Left ventricle myocardium superior (tissue), 1 donor: ENCODE measurements at places on chromosomes 3 and 15. TPM values are rescaled to one million over a fixed set of nuclear protein-coding genes. Genes with fewer than 3 reads are reported as not detected.

DNA sequence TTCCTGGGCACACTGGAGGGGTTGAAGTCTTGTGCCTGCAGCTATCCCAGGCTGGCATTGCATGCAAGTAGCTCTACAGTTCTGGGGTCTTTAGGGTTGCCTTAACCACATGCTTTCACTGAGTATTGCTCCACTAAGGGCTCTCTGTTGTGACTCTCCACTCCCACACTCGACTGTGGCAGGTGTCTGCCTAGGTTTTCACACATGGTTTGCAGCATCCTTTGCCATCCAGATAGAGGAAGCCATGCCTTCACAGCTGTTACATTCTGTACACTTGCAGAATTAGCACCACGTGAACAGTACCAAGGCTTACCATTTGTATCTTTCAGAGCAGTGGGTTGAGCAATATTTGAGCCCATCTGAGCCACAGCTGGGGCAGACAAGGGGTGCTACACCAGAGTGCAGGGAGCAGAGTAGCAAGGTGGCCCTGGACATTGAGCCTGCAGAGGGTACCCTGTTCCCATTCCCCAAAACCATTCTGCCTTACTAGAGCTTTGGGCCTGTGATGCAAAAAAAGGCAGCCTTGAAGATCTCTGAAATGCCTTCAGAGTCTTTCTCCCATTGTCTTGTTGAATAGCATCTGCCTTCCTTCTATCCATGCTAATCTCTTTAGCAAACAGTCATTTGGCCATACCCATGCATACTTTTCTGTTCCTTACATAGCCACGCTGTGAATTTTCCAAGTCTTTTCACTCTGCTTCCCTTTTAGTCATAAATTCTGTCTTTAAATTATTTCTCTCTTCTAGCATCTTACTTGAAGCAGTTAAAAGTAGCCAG, 95.2 kb upstream of the PLCL2 start:
- no peak for DNase-seq

DNA sequence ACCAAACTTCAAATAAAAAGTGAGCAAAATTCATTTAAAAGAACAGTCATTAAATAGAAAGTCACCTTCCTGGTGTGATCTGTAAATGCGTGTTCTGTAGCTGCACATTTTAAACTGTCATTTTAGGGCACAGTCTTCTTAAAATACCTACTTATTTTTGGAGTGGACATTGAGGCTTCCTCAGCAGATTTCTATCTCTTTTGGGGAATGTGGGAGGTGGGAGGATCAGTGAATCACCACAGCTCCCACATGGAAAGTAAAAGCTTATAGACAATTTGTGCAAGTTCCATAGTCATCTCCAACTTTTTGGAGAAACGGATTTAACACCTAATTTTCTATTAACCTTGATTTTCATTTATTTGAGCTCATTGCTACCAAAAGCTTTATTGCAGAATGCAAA, 21.0 kb upstream of the MOBP start:
- no peak for DNase-seq

- DNase-seq = no peak
Observed at GRCh38 chr3:41679374-41679773, 282.5 kb downstream of the ULK4 start.

DNA sequence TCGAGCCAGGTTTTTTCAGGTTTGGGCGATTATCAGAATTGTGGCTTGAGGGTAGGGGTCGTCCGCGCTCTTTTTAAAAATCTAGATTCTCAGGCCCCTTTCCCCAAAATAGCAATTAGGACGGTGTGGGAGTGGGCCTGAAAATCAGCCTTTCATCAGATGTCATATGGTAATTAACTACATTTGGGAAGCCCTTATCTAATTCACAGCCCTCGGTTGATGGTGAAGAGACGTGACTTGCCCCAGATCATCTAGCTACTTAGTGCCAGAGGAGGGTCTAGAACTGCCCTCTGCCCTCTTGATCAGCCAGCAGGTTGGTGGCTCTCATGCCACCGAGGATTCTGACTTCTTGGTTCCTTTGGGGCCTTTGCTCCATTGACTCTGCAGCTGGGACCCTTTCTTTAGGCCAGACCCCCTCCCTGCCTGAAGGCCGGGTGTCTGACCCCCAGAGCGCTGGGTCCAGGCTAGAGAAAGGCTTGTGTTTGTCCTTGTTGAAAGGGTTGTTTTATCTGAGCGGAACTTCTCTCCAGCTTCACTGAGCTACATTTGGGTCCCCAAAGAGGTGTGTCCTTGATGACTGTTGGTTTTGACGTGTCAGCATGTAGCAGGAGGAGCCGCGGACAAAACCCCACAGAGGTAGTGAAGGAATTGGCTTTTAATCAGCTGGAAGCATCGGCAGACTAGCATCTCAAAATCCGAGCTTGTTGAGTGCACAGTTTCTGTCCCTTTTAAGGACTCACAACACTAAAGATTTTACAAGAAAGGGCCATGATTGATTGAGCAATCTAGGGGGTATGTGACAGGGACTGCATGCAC, 857 bp downstream of the AEN start:
- DNase-seq = no peak

- DNase-seq = peak; percentile 81
Observed at GRCh38 chr3:12932347-12932746, 91.0 kb upstream of the RPL32 start.

GRCh38 chr3:172885704-172886103, 135.2 kb downstream of the ECT2 start:
- DNase-seq = no peak

DNA sequence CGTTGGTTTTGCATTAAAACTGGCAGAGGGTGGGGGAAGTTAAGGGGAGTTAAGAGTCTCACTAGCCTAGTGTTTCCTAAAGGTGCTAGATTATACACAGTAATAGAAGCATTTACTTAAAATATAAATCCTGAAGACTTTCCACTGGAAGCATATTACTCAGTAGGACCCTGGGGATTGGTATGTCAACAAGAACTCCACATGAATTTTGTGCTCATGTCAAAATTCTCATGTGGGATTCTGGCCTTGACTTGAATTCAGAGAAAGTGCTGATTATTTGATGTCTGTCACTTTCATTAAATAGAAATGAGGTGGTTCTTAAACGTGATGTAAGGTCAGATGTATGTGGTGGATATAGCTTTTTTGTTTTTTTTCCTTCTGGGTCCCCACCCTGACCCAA, 997.2 kb downstream of the TUSC7 start:
- no peak for DNase-seq

DNA sequence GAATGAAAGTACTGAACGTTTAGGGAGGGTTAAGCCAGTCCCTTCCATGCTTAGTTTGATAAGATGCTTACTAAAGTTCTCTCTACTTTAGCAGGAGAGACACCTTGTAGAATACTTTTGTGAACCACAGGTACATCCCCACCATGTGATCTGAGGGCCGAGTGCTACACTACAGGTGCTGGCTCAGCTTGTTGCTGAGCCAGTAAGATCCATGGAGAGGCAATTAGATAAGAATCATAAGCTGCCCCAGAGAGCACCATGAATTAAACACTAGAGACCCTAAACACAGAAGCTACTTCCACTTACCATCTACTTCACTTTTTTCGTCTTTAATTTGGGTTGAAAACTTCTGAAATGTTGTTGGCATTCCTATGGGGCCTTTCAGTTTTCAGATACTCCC, 70.5 kb upstream of the GOLGA8B start:
- no peak for DNase-seq

DNA sequence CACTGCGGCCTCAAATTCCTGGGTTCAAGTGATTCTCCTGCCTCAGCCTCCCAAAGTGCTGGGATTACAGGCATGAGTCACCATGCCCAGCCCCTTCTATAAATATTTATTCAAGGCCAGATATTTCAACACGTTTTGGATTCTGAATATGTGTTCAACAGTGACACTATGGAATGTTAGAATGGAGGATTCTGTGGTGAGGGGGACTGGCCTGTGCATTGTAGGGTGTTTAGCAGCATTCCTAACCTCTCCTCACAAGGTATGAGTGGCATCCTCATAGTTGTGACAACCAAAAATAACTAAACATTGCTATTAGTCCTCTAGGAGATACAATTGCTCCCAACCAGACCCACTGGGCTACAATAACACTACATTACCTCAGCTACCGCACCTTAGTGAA, 104.0 kb upstream of the ATP10A start:
- no peak for DNase-seq

DNA sequence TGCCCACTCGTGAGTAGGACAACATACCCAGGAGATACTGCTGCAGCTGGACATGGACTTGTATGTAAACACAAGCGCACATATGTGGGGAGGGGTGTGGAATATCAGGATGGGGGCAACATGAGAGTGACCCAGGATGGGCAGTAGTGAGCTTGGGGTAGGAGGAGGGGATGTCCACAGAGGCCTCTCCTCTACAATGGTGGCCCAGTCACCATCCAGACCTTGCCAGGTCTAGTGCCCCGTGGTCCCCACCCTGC, 266 bp upstream of the ZBTB47 start:
- DNase-seq = no peak

DNA sequence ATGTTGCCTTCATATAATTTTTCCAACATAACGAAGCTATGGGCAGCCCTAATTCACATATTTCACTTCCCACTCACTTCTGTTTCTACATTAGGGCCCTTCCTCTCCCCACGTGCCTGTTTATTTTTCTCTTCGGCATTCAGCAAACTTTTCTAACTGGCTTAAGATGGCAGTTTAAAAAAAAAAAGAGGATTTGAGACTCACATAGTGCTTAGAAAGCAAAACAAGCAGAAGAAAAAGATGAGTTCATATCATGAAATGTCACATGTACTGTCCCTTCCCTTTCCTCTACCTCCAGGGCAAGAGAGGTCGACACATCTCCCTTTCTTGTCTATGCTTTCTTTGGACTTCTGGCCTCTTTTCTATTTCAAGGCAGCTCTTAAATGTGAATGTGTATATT, 30.6 kb downstream of the SLC49A4 start:
- DNase-seq = no peak

DNA sequence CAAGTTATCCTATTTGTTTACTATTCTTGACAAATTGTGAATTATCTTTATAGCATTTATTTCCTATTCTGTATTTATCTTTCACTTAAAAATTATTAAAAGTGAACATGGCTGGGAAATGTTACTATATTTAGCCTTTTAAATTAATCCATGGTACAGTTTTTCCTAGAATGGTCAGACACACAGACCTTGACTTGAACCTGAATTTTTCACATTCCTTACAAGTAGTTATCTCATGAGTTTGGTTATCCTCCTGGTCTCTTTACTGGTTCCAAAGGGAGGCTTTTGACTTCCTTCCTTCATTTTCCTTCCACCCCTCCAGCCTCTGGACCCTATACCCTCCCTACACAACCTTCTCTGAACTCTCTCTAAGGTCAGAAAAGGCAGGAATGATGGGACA, 280.6 kb downstream of the SATB1 start:
- DNase-seq = no peak

Gene ATP8B4
- total RNA-seq = 3.1 TPM

Gene LTF
- total RNA-seq = 3.7 TPM

Gene ADCY5
- 273 TPM for total RNA-seq

Gene GOLGA8S
- 0.40 TPM for total RNA-seq

Gene MB21D2
- total RNA-seq = 1.8 TPM

Gene PSMA4
- 116 TPM for total RNA-seq
